ENCODE measurements at places on chromosomes 5 and 9.

GRCh38 chr5:151298063-151298855 is 5.3 kb downstream of the SLC36A3 start:
- no peak for DNase-seq

GRCh38 chr9:8351436-8351835 is 551.9 kb upstream of the DMAC1 start:
- DNase-seq = no peak

DNA sequence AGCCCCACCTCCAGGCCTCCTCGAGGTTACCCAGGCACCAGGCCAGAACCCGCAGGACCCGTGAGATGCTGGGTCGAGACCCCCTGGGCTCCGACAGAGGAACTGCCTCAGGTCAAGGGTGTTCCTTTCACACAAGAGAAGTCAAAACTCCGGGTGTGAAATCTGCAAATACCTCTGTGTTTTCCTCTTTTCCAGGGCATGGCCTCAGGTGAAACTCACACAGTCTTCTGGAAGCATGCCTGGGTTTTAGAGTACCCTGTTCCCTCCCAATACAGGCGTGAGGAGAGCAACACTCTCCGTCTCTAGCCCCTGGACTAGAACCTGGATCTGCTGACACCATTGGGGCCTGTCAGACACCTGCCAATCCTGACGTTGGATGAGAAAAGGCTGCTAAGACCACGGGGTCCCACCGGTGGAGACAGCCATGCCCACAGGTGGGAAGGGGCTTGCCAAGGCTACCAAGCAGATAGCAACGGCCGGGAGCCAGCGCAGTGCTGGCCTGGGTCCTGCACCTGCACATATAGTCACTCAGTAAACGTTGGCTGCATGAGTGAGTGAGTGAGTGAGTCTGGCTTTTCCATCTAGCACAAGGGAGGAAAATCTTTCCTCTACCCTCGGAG is 182.0 kb upstream of the PPP1R26 start:
- DNase-seq = no peak

DNA sequence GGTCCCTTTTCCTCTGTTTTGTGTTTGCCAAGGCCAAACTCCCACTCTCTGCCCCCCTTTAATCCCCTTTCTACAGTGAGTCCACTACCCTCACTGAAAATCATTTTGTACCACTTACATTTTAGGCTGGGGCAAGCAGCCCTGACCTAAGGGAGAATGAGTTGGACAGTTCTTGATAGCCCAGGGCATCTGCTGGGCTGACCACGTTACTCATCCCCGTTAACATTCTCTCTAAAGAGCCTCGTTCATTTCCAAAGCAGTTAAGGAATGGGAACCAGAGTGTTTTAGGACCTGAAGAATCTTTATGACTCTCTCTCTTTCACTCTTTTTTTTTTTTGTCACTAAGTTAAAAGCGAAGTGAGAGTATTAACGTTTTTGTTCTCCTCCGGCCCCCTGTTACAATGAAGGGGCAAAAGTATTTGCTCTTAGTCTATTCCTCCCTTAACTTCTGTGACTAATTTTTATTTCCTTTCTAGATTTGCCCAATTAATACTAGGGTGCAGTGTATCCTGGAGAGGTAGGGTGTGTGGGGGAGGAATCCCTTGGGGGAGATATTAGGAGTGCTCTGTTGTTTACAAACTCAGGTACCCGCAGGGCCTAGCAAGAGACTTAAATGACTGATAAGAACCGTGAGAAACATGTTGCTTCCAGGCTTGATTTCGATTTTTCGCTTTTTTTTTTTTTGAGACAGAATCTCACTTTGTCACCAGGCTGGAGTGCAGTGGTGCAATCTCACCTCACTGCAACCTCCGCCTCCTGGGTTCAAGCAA is 14.7 kb downstream of the GM2A start:
- DNase-seq = no peak

DNA sequence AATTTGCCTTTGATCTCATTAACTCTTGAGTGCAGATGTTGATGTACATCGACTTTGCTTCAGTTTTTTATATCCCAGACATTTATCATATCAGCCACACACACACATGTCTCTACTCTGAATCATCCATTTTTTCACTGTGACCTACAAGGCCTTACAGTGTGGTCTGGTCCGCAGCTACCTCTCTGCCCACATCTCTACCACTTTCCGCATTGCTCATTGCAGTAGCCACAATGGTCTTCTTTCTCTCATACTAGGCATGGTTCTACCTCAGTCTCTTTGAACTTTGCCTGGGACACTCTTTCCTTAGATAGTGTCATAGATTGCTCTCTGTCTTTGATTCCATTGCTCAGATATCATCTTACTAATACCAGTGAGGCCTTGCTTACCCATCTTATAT is 87.9 kb upstream of the FSD1L start:
- DNase-seq = no peak

GRCh38 chr9:78144008-78144381 is 91.9 kb upstream of the CEP78 start:
- no peak for DNase-seq

DNA sequence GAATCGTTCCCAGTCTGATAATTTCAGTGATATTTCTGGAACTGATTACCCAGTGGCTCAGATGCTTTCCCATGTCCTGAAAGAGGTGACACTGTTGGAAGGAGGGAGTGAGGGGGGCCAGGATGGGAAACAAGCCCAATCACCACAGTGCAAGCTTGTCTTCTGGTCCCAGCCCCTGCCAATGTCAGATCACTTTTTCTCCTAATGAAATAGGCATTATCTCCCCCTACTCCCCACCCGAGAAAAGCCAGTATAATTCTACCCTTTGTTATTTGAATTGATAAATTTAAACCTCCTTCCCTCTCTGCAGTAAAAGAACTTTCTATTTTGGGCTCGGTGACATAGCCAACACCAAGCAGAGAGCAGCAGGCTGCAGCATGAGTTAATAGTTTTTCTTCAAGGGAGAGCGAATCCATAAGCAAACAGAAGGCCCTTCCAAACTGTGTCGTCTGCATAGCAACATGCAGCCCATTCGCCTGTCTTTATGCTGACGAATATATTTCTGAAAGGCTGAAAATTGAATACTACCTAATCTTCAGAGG is 14.6 kb upstream of the PPP2CA start:
- DNase-seq = no peak

- no peak for DNase-seq
Observed at GRCh38 chr5:143161885-143162540, 241.5 kb downstream of the NR3C1 start.

GRCh38 chr9:4382722-4383317 is 83.0 kb upstream of the GLIS3 start:
- DNase-seq = no peak

GRCh38 chr5:147554261-147554817 is 44.5 kb upstream of the DPYSL3 start:
- no peak for DNase-seq

GRCh38 chr9:18333157-18333556 is 140.8 kb upstream of the ADAMTSL1 start:
- no peak for DNase-seq

DNA sequence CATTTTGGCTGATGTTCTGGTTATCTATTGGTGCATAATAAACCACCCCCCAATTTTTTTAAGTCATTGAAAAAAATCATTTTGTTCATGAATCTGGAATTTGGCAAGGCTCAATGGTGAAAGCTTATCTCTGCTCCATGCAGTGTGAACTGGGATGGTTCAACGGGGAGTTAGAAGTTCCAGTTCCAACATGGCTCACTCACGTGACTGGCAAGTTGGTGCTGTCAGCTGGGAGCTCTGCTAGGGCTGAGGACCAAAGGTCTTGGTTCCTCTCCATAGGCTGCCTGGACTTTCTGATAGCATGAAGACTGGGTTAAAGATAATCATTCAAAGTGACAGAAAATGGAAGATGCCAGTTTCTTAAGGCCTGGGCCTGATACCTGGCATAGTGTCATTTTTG is 3.1 kb upstream of the SPATA24 start:
- no peak for DNase-seq

DNA sequence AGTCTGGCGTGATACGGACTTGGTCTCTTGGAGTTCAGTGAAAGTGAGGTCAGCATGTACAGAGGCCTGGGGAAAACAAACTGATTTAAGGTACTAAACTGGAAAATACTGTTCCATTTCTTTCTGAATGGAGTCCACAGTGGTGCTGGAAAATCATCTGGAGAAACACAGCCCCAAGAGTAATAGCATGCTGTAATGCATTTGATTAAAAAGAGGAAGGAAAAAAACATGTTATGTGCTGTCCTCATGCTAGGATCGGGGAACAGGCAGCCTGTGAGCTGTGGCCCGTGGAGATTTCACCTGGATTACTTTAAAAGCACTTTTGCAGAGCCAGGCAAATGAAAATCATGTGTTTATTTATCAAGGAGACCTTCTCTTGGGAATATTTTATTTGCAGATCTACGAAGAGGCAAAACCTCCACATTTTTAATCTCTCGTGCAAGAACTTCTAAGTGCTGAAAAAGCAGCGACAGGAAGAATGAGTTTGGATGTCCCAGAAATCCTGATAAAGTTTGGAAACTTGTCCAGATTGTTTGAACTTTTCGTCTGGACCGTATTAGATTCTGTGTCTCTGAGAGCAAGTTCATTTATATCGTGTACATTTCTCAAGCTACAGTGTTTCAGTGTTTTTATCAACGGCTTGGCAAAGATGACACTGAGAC is 228.8 kb downstream of the GAS1 start:
- no peak for DNase-seq

- DNase-seq = no peak
Observed at GRCh38 chr9:16277471-16277960, 593.0 kb downstream of the BNC2 start.

DNA sequence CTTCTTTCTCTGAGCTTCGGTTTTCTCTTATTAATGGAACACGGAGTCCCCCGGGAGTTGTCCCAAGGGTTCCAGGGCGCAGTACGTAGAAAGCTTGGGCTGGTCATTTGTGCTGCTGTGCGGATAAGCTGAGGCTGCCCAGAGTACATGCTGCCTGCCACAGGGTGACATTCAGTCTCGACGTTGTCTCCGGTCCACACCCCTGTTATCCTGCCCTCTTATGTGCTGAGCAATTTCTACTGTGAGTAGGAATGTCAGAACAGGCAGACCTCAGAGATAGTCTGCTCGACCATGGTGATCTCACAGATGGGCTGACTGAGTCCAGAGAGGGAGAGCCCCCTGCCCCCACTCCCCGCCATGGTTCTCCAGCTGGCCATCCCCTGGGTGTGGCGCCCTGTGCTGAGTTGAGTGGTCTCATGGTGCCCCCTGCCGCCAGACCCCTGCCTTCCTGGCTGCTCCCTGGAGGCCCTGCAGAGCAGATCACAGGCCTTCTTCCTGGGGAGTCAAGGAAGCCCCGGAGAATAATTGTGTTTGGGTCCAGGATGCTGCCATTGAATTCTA is 124.0 kb downstream of the RGS3 start:
- no peak for DNase-seq

DNA sequence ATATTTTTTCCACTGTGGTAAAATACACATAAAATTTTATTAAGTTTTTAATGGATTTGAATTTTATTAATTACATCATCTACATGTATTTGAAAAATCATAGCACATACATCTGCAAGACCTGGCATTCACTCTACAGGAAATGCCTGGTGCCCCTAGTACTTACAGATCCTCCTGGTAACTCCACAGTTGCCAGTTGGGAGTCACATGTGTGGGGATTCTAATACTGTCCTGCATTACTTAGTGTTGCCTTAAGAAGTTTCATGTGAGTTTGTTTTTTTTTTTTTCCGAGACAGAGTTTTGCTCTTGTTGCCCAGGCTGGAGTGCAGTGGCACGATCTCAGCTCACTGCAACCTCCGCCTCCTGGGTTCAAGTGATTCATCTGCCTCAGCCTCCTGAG is 18.1 kb downstream of the KDM3B start:
- DNase-seq = no peak

DNA sequence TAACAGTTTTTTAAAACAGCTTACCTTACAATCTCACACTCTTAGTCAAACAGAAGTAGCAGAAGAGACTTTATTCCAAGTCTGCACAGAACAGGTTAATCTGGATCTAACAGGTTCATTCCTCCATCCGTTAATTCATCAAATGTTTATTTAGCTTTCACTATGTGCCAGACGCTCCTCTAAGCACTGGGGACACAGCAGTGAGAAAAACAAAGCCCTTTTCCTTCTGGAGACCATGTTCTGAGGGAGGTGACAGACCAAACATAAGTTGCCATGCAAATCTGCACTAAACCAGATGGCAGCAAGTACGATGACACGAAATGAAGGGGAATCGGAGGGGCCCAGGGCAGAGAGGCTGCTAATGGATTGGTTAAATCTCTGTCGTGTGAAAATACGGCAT is 17.1 kb upstream of the GLIPR2 start:
- DNase-seq = no peak

DNA sequence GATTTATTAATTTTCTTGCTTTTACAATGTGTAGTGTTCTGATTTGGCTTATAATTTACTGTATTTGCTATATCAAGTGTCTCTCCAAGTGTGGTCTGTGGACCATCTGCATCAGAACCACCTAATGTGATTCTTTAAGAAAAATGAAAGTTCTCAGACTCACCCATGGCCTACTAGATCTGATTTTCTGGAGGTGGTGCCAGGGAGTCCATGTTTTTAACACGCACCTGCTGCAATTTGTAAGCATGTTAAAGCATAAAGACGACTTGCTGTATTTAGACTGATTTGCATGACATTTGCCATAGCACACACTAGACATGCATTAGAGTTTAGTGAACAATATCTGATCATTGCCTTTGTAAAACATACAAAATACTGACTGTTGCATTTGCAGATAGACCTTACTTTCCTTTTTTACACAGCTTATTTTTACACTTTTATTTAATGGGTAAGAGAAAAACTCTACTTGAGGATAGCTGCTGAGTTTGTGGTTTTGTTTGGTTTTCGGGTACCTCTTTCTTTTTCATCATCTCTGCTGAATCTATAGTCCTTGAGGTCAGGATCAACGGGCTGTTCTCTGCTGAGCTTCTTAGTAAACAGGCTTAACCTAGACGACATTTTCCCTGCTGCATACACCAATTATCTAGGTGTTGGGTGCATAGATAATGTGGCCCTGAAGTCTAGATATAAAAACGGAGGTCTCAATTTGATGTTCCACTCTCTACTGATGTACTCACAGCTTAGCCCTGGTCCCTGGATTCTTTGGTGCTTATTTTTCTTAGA is 138.0 kb upstream of the ZNF366 start:
- DNase-seq = no peak

- DNase-seq = no peak
Observed at GRCh38 chr9:114968671-114969070, 38.3 kb upstream of the TNFSF8 start.

DNA sequence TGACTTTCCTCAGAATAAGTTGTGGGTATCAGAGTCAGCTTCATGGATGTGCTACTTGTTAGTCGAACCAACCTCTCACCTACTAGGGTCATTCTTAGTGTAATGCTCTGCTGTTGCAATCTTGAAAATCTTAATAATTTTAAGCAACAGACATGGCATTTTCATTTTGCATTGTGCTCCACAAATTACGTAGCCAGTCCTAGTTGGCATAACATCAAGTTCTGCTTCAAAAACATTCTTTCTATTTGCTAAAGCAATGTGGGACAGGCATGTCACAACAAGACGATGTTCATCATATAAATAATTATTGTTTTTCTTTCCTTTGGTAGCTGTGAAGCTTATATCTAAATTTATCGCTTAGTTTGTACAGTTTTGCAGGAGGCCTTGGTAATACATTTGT is 39.3 kb upstream of the CDH12 start:
- DNase-seq = no peak
